Stimulated activated naive B cell treated with anti-CD40 and anti-IgM and Interleukin-4, amounts not matched to agents 10 μg/mL and 1 μg/mL and 100 μg/mL, for 72 hours (primary cell): ENCODE measurements at places on chromosomes 13 and 19.

DNA sequence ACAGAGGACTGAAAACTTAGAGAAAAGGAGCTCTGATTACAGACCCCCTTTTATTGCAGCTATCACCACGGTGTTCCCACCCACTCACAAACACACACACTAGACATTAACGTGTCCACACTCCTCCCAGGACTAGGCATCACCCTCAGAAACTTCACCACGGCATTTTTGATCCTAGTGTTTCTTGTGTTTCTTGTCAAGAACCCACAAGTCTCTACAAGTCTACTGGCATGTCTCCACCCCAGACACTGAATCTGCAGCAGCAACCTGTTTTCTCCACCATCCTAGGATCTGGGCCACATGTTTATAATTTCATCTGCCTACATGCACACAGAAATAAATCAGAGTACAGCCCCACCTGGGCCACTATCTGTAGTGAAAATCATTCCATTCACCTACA is 4.3 kb downstream of the ZNF486 start:
- no peak for DNase-seq

GRCh38 chr19:571566-571974 is 826 bp upstream of the BSG start:
- DNase-seq = no peak

DNA sequence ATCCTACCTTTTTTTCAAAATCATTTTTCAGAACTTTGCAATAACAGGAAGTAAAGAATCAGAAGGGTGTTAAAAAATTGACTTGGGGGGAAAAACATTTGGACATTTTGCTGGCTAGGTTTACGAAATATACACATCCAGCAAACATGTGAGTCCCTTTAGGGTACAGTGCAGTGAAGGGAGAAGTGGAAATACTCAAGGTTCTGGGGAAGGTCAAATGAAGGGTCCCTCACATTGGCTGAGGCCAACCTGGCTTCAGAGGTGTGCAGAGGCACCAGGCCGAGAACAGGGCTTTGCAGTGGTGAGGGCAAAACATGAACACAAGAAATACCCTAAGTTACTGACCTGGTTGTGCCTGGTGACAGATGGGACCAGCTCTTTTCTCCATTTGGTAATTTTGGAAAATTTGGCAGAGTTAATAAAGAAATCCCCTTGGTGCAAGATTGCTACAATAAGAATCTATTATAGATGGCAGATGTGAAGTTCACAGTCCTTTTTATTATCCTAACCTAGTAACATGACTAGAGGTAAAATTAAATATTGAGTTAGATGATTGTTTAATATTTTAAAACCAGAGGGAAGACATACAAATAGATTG is 1.5 kb upstream of the UPF3A start:
- DNase-seq = no peak

DNA sequence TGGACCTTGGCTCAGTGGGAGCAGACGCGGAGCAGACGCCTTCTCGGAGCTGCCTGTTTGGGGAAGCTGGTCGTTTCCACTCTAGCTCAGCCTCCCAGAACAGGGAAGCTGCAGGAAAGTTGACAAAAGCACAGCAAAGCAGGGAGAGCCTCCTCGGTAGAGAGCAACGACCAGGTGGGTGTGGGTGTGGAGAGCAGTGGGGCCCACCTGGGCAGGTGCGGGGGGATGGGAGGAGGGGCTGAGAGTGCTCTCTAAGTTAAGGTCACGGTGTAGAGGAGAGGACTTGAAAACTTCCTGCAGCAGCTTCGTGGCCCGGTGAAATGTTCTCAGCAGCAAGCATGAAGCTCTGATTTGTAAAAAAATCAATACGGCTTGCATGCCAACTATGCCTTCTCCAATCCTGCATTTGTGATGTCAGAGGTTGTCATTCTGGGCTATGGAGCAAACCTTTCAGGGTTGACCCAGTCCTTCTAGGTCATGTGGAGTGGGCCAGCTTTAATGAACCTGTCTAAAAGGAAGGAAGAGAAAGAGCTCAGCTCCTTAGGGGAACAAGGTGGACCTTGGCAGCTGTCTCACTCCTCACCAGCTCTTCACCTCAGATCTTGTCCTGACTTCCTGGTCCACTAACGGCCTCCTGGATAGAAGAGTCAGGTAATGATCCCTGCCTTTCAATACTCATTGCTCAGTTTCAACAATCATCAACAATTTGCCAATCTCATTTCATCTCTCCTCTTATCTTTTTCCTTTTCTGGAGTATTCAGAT is 85.8 kb upstream of the UBL3 start:
- no peak for DNase-seq

DNA sequence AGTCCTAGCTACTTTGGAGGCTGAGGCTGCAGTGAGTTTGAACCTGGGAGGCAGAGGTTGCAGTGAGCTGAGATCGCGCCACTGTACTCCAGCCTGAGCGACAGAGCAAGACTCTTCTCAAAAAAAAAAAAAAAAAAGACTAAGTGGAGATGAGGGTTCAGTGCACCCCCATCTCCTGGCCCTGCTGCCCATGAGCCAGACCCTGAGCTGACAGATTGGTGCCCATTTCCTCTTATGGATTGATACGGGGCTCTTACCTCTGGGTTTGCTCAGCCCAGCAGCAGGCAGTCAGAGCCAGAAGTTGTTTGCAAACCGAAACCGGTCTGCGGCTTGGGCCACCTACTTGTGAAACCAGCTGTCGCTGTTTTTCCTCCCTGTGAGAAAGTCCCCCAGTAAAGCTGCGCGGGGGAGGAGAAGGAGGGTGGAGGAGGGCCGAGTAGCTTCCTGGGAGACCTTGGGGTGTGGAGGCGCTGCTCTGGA is 36.9 kb downstream of the ARRDC2 start:
- DNase-seq = peak; percentile 93

GRCh38 chr19:6235031-6235951 is 44.5 kb downstream of the MLLT1 start:
- DNase-seq = no peak

DNA sequence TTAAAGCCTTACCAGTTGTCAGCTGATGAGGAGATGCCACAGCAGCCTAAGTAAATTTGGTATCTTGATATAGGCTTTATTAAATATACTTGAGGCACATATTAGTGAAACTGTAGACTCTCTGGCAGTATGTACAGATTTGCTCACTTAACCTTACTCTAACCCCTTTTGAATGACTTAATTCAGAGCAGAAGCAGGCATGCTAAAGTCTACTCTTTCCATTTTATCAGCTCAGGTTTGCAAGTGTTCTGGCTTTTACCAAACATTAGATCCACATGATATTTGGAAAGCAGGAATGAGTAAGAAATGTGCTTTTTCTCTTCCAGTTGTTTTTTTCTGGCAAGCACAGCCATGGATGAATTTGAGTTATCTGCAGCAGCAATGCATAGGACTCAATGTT is 541.0 kb upstream of the PCDH9 start:
- no peak for DNase-seq

DNA sequence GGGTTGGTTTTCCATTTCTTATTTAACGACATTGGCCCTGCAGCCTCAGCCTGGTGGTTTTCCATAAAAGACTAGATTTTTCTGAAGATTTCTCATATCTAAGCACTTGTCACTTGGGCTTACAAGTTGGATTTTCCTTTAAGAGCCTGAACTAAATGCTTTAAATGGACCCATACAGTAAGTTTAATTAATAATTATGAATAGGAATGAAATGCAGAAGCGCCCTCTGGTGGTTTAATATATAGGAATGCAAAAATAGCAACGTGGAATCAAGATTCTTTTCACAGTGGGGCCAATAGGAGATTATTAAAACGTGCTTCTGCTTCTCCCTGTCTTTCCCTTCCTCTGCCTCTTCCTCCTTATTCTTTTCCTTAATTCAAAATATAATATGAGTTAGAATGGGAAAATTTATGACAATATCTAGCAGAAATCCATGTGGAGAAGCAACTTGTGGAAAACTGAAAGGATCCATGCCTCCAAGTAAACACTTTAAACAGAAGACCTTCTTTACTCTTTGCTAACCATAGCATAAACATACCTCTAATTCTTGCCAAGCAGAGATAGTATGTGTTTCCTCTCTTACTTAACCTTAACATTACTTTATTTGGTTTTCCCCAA is 324.0 kb downstream of the GPC5 start:
- DNase-seq = no peak

- DNase-seq = no peak
These were observed 907.9 kb downstream of the PCDH9 start for GRCh38 chr13:66322193-66322740.

GRCh38 chr13:74206061-74206561 is 71.9 kb upstream of the KLF12 start:
- no peak for DNase-seq

- no peak for DNase-seq
These were observed 76.3 kb upstream of the GPR183 start for GRCh38 chr13:99383511-99383921.

DNA sequence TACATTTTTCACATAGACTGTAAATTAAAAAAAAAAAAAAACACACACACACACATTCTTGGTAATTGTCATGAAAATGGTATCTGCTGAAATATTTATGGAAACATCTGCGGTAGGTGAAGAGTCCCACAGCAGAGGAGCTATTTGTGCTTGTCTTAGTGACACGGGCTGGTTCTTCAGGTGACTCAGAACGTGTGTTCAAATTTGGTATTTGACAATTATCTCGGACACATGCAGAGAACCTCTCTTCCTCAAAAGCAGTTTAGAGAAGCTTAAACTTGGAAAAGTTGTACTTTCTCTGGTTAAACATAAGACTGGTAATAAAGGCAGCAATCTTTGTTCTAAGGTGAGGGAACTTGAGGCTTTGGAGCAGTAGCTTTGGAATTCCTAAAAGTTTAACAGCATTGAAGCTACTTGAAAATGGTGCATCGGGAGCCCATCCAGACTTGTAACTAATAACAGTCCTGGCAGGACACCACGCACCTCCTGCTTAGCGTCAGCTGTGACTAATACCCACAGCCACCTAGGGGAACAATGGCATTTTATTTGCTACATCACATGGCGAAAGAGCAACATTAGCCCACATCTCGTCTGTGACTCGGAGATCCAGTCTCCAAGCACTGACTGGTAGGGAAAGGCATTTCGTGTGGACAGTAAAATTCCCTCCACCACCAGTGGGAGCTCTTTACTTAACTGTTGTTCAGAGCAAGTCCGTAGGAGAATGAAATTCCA is 1505.1 kb upstream of the SLC10A2 start:
- no peak for DNase-seq

GRCh38 chr19:45041125-45041524 is 2.3 kb downstream of the CLASRP start:
- no peak for DNase-seq

GRCh38 chr13:35857769-35858168 is 273.4 kb downstream of the DCLK1 start:
- no peak for DNase-seq

- DNase-seq = no peak
These were observed 159.5 kb downstream of the OLFM4 start for GRCh38 chr13:53188120-53188519.

DNA sequence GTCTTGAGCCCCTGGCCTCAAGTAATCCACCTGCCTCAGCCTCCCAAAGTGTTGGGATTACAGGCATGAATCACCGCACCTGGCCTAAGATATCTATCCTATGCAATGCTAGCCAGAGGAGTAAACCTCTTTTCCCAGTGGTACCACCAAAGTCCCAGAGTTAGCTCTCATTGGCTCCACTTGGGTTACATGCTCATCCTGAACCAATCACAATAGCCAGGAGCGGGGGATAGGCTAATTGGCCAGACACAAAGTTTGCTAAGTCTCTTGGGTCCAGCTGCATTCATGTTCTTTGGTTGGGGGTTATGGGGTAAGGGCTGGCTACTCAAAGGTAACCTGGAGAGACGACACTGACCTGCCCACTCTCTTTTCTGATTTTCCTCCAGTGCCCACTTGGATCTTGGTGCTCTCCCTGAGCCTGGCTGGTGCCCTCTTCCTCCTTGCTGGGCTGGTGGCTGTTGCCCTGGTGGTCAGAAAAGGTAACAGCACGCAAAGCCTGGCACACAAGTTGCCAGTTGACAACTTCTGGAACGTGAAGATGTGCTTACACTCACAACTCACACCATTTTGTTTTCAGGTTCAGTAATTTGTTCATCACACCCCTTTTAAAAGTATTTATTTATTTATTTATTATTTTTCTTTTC is 7.8 kb downstream of the C19orf38 start:
- DNase-seq = no peak

GRCh38 chr19:7788933-7789323 is 25.9 kb downstream of the CLEC4M start:
- no peak for DNase-seq

DNA sequence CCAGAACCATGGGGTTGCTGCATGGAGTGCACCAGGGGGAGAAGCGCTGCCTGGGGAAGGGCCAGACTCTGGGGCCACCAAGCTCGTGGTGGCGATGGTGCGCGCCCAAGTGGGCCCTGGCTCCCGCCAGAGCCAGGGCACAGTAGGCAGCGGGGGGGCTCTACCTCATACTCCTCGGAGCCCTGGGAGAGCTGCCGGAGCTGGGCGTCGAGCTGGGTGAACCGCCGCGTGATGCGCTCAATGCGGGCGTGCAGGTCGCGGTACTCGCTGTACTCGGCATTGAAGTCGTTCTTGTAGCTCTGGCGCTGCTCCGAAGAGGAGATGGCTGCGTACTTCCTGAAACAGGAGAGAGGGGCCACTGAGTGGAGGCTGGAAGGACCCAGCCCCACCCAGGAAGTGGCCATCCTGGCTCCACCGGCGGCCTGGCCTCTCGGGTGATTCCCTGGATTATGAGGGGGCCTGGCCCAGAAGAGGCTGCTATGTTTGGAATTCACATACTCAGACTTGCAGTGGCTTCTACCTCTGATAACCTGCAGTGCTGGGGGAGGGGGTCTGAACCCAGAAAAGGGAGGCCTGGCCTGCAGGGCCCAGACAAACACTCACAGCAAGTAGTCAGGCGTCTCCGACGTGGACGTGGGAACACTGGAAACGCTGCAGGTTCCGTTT is 8.3 kb upstream of the ISYNA1 start:
- no peak for DNase-seq

DNA sequence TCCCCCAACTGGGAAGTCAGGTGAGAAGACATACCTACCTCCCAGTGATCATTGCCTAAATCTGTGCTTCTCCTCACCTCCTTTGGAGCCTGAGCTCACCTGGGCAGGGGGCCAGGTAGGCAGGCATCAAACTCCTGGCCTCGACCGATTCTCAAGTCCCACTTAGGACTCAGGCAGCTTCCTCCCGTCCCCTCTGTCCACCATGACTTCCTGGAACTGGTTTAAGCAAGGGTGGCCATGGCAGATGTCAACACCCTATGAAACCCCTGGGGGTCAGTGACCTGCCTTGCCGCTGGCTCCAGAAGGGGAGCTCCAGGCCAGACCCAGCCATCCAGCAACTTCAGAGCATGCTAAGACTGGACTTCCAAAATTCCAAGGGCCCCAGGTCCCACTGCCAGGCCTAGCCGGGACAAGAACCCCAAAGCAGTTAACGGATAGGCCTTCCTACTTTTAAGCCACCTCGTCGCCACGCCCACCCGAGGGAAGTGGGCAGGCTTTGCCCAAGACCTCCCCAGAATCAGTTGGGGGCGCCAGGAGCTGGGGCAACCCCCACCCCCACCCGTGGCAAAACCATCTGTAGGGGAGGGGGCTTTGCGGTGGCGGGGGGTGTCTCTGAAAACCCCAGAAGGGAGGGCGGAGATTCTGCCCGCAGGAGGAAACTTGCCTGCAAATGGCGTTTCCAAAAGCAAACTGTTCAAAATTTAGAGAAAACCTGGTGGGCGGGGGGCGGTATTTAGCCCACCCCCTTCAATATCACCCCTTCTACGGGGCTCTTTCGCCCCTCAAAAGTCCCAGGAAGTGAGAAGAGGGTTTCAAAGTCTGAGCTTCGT is 657 bp downstream of the PLIN3 start:
- DNase-seq = peak; percentile 51

GRCh38 chr19:4393947-4394590 is 6.3 kb downstream of the SH3GL1 start:
- DNase-seq = no peak

GRCh38 chr13:30918662-30919405 is 12.8 kb downstream of the MEDAG start:
- no peak for DNase-seq

- DNase-seq = no peak
These were observed 43.8 kb downstream of the DCT start for GRCh38 chr13:94435604-94436226.
